ENCODE measurements at places on chromosomes 5 and 9.

- DNase-seq: no peak
These were observed 617.9 kb upstream of the CDH18 start for GRCh38 chr5:20605732-20606525.

- no peak for DNase-seq
These were observed 114.7 kb upstream of the PANK3 start for GRCh38 chr5:168693883-168694282.

- DNase-seq: no peak
These were observed 19.1 kb upstream of the SH3PXD2B start for GRCh38 chr5:172473427-172473826.

GRCh38 chr5:55692509-55692908 lies 19.6 kb downstream of the SLC38A9 start:
- DNase-seq: no peak

GRCh38 chr9:135227641-135228251 lies 140.3 kb downstream of the OLFM1 start:
- no peak for DNase-seq

DNA sequence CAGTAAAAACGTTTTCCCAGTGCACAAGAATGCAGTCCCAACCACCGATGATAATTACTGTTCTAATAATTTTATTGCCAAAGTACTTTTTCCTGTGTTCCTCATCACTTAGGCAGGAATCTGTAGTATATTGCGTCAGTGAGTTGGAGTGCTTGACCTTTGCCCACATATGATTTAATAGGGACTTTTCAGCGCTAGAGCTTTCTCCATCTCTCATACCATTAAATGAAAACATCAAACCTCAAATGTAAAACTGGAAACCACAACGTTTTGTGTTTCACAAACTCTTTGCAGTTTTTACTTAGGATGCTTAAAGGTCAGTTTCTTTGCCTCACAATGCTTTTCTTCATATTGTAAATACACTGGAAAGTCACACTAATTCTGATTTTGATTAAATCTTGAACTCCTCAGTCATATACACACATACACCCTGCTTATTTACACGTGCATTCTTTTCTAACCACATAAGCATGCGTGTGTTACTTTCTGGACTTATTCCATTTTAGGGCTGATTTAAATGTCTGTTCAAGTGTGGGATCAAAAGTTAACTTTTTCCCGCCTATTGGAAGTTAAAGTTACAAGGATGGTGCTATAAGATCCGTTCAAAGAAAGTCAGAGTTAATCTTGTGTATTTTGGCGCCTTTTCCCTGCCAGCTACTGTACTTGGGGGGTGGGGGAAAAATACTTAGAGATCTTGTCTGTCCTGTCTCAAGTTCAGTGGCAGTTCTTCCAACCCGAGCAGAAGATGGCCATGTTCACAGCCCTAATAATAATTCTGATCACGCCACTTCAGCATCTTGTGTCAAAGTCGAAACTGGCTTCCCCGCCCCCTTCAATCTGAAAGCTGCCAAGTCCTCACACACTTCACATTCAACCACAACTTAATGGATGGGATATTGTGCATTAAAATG lies 6.6 kb upstream of the NFIB start:
- DNase-seq: no peak

- DNase-seq: no peak
These were observed 13.3 kb upstream of the WHRN start for GRCh38 chr9:114518599-114519022.
